ENCODE measurements at places on chromosomes 2 and 18.

DNA sequence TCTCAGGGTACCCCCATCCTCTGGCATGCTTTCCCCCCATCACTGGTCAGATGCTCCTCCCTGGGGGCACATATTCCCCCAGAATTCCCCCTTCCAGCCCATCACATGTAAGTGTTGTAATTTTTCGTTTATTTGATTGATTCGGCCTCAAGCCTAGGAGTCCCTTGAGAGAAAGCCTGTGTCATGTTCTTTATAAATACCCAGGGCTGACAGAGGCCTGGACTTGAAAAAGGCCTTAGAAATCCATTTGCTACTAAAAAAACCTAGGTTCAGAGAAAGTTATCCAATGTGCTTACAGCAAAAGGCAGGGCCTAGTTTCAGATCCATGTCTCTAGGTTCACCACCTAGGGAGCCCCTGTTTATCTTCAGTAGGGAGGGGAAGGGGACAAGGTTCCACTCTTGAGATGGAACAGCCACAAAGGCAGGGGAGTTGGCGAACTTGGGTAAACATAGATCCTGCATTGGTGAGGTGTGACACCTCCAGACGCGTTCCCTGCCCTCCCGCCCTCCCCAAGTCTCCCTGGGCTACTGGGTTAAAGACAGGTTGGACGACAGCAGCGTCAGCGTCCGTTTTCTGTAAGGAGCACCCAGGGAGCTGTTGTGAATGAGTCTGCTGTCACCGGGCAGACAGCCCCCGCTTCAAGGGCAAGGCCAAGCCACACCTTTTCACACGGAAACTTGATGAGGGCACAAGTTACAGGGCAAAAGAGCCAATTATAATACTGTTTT is 147.8 kb downstream of the EN1 start:
- DNase-seq = no peak

DNA sequence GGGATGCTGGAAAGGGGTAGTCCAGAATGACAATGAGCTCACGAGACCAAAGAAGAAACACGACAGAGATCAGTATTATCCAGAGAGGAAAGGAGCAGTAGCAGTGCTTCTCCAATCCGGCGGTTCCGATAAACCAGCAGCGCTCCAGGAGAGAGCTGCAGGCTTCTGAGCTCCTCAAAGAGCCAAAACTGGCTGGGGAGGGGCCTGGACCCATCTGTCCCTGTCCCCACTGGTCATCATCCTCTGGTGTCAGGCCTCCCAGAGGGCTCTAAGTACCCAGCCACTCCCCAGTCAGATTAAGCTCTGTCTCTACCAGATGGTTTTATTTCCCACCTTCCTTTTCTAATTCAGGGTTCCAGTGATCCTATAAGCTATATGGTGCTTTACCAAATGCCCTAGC is 23.2 kb downstream of the DNAJC27 start:
- no peak for DNase-seq

DNA sequence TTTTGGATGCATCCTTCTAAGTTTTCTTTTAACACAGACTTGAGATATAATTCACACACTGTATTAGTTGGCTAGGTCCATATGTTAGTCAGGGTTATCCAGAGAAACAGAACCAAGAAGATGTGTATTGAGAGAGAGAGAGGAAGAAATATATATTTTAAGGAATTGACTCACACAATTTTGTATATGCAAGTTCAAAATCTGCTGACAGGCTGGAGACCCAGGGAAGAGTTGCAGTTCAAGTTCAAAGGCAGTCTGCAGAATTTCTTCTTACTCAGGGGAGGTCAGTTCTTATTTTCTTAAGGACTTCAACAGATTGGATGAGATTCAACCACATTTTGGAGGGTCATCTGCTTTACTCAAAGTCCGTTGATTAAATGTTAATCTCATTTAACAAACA is 23.0 kb upstream of the MRO start:
- no peak for DNase-seq

DNA sequence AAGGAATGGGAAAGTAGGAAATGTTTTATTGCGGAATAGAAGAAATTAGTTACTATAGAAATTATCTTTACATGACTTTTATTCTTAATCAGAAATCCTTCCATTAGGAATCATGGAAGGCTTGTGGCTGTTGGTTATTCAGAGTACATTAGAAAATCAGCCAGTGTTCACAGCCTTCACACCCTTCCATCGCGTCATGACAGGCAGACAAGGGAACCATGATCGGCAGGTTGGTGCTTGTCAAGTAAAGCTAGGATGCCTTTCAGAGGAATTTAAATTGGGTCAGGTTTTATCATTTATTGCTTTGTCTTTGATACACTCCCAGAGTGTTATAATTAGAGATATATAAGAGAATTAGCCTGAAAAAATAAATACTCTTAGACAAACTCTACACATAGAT is 400.6 kb downstream of the THSD7B start:
- DNase-seq = no peak

- DNase-seq = peak; percentile 42
These were observed 192.5 kb downstream of the ATAD2B start for GRCh38 chr2:23734416-23734815.

DNA sequence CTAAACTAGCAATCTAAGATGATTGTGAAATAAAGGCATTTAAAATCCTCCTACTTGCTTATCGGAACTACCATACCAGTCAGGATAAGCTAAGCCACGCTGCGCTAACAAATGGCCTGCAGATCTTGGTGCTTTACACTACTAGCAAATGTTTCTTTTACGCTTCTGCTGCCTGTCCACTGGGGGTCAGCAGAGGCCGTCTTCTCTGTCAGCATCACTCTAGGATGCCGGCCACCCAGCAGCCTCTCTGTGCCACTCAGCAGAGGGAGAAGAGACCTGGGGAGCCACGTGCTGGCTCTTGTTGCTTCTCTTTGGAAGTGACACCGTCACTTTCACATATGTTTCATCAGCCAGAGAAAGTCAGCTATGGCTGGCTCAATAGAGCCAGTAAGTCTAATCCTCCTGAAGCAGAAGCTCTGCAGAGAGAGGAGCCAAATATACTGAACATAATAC is 36.6 kb downstream of the COPS8 start:
- DNase-seq = peak; percentile 50

- no peak for DNase-seq
These were observed 36.9 kb downstream of the HJURP start for GRCh38 chr2:233817361-233817911.

- DNase-seq = peak; percentile 97
These were observed 112.1 kb downstream of the FTCDNL1 start for GRCh38 chr2:199738727-199739412.

GRCh38 chr2:232959139-232959538 is 53.9 kb downstream of the NGEF start:
- peak; percentile 24 for DNase-seq

DNA sequence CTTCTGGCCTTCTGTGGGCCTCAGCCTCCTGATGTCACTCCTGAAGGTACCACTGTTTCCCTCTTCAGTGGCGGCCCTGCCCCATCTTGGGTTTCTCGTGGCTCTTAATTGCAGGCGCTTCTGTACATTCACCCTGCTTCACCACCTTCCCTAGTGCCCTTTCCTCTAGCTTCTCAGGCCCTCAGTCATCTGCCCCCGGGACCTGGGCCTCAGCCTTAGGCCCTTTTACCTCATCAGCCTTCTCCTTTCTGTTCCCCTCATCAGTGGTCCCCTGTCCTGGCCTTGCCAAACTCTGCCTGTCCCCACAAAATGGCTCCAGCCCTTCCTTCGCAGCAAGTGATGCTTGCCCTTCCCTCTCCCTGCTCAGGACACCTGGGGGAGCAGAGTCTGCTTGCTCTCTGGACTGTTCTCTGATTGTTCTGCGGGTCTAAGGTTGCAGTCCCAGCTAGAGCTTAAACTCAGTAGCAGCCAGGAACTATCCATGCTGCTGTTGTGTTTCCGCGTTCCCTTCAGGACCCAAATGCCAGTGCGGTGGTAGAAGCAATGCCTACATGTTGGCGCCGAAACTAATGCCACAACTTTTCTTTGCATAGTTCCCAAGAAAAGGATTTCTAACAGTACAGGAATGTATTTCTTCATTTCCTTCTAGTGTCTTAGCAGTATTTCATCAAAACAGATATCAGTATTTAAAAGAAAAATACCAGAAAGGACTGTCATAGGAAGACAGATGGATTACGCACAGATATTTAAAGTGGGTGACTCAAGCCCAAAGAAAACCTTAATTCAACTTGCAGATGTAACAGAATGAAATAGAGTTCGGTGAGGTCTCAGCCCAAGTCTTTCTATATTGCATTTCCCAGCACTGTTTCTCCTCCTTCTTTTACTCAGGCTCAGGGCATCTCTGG is 7.5 kb downstream of the ASB1 start:
- DNase-seq = no peak

DNA sequence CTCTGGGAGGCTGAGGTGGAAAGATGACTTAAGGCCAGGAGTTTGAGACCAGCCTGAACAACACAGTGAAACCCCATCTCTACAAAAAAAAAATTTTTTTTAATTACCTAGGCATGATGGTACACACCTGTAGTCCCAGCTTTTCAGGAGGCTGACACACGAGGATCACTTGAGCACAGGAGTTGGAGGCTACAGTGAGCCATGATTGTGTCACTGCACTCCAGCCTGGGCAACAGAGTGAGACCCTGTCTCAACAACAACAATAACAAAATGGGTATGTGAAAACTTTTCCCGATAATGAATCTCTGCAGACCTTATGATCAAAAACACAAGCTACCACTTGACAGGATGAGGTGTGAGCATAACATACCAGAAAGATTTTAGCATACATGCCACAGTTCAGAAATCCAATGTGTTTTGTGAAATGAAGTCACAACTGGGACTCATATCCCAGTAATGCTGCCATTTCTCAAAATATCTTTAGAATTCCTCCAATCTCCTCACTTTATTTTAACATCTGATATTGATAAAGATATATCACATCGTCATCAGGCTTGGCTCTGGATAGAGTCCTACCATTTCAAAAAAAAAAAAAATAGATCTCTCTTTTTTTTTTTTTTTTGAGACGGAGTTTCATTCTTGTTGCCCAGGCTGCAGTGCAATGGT is 74.0 kb upstream of the PELI1 start:
- no peak for DNase-seq

GRCh38 chr2:148681443-148681842 is 36.9 kb downstream of the EPC2 start:
- no peak for DNase-seq

GRCh38 chr2:137047369-137047768 is 282.0 kb downstream of the THSD7B start:
- DNase-seq = no peak

DNA sequence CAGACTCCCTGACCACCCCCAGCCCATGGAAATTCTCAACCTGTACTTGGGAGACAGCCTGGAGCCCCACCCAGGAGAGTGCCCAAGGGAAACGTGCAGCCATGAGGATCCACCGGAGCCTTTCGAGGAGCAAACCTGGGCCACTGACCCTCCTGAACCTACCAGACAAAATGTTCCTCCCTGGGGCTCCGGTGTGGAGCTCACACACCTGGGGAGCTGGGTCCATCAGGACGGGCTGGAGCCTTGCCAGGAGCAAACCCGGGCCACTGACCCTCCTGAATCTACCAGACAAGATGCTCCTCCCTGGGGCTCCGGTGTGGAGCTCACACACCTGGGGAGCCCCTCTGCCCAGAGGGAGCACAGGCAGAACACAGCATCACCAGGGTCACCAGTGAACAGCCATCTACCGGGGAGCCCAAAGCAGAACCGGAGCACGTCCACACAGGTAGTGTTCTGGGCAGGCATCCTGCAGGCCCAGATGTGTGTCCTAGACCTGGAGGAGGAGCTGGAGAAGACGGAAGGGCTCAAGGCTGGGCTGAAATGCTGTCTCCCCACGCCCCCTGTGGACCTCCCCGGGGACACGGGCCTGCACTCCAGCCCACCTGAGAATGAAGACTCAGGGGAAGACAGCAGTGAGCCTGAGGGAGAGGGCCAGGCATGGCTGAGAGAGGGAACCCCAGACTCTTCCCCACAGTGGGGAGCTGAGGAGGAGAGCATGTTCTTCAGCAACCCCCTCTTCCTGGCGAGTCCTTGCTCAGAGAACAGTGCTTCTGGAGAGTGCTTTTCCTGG is 8.9 kb downstream of the PSD4 start:
- DNase-seq = no peak

GRCh38 chr2:110115291-110116032 is at the start of gene MALL:
Gene MALL, minus strand, starts transcription at chr2:110115822. Its CDS starts 30 bp downstream, at chr2:110115792.
- DNase-seq = no peak

- no peak for DNase-seq
These were observed 91.6 kb downstream of the DHRS9 start for GRCh38 chr2:169160926-169161481.

- DNase-seq = no peak
These were observed 35.4 kb upstream of the LRP2 start for GRCh38 chr2:169397697-169398096.

DNA sequence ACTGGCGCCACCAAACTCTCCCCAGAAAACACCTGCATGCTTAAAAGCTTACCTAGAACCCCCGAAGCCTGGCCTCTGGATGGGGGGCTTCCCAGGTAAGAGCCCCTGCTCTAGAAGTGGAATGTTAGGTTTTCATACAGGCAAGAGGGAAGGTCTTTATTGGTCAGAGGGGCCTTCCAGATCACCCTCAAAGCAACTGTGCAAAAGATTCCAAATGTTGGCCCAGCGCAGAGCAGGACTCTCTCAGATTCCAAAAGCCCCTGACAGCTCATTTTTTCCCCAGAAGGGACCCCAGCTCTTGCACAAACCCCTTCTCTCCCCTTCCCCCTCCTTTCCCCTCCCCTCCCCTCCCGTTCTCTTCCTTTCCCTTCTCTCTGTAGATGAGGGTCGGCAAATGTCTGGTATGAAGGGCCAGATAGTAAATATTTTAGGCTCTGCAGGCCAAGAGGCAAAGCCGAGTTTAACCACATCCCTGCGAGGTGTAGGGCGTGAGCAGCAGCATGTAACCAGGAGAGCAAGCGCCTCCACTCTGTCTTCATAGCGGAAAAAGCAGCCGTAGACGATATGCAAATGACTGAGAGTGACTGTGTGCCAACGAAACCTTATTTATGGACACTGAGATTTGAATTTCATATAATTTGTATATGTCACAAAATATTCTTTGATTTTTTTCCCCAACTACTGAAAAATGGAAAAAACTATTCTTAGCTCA is 116.9 kb downstream of the SMAD7 start:
- DNase-seq = peak; percentile 42

GRCh38 chr2:227612546-227613271 is 1.9 kb downstream of the SCYGR3 start:
- DNase-seq = no peak

DNA sequence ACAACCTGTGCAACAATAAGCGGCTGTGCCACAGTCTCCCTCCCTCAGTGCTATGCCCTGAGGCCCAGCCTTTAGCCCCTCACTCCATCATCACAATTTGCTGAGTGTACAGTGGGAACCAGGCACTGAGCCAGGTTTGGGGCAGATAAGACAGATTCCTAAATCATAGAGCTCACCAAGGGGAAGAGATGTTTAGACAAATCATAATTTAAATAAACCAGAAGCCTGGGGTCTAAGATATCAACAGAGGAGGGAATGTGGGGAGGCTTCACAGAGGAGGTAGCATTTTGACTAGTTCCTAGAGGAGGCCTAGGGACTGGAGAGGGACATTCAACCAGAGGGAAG is 139.3 kb upstream of the EPAS1 start:
- no peak for DNase-seq
